ENCODE measurements at places on chromosomes 11 and 22.

GRCh38 chr11:106551744-106552673 lies 466.3 kb downstream of the GUCY1A2 start:
- no peak for DNase-seq

DNA sequence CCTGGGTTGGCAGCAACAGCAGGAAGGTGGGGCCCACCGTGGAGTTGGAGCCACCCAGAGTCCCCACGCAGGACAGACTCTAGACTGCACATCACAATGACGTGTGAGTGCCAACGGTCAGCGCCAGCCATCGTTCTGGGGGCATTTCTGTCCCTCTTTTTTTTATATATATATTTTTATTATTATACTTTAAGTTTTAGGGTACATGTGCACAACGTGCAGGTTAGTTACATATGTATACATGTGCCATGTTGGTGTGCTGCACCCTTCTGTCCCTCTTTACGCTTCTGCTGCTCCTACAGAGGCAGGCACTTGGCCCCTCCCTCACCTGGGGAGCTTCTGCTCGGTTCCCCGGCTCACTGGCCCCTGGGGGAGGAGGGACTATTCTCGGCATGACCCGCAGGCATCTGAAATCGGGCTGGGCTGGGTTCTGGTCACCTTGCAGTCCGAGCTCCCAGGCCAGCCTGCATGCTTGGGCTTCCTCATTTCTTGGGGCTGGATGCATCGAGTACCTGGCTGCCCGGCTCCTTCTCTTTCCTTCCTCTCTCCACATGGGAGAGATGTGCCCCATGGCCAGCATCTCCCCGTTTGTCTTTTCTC lies 787.4 kb downstream of the TBC1D22A start:
- no peak for DNase-seq

DNA sequence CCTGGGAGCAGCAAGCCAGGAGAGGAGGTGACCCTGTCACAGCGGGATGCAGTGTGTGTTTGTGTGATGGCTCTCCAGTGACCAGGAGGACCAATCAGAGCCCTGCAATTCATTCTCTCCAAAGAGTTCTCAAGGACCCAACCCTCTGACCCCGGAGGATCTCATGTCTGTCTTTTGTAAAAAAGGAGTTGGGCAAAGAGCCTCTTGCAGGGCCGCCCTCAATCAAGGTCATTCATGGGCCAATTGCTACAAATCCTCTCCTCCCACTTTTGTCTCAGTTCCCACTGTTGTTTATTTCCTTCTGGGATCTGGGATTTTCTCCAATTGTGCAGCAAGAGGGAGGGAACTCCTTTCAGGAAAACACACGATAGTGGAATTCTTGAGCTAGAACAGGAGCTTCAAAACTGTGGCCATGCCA lies 4.0 kb downstream of the TECTA start:
- no peak for DNase-seq

DNA sequence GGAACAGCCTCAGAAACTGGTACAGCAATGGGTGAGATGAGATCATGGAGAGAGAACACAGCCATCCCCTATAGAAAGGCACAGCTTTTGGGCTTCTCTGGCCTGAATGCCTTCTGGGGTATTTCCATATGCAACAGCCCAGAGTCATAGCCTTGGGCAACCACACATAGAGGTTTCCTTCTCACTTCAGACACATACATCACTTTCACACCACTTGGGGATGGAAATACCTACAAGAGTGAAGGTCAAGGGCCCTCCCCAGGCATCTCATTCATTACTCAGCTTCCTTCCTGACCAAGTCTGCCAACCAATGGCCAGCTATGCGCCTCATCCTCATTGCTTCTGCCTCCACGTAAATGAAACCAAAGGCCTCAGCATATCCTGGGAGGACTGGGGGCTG lies 17.7 kb upstream of the OLFML1 start:
- no peak for DNase-seq

- peak; percentile 23 for DNase-seq
Measured at GRCh38 chr22:39144101-39144767, 8.2 kb downstream of the CBX7 start.

DNA sequence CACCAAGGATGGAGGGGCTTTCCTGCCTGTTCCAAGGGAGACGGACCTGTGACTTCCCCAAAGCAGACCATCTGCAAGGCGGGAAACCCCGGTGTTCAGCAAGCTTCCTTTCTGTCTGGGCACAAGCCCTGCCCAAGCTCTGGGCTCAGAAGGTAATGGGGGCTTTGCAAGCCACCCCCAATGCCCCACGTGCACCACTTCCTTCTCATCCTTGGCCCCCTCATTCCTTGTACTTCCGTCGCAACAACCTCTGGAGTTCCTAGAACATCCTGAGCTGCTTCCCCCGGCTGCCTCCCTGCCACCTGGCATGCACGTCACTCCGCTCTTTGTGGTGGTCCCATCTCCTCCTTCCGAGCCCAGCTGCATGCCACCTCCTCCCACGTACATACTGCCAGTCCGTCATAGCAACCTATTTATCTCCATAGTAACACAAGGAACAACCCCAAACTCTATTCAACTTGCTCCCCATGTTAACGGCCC lies 3.9 kb downstream of the MYEOV start:
- no peak for DNase-seq

DNA sequence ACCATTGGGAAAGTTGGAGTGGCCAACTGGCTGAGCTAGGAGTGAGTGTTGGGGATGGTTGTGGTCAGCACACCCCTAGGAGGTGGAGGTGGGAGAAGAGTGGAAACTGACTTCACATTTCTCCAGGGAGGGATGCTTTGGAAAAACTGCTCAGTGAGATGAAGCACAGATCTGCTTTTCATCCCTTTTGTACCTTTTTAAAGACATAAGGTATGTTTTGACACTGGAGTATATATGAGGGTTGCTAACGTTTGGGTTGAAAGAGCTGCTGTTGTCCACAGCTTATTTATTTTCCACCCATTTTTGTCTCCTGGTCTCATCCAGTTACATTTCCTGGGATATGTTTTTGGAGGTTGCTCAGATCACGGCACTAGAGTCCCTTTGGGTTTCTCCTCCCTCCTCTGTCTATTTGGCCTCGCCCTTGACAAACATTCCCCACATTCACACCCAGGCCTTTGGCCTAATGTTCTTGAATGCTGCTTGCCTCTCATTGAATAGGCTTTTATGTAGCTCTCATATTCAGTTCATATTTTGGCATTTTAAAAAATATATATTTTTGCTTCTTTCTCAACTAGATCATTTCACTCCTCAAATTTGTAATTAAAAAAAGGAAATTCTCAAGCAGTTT lies 8.3 kb downstream of the SREBF2 start:
- no peak for DNase-seq

GRCh38 chr11:726278-727220 lies 20.5 kb downstream of the EPS8L2 start:
- peak; percentile 86 for DNase-seq

DNA sequence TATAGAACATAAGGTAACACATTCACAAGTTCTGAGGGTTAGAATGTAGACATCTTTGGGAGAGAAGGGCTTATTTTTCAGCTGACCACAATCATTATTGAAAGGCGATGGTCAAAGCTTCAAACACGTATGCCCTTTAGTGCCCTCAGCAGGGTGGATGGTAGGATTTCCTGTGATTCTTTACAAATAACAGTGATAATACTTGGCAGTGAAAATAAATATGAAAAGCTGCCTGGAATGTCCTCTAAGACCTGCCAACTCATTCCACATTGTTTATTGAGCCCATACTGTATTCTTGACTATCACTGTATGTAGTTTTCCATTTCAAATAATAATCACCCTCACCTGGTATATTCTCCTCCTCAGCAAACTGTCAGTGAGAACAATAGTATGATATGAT lies 13.7 kb upstream of the MPEG1 start:
- DNase-seq: no peak

DNA sequence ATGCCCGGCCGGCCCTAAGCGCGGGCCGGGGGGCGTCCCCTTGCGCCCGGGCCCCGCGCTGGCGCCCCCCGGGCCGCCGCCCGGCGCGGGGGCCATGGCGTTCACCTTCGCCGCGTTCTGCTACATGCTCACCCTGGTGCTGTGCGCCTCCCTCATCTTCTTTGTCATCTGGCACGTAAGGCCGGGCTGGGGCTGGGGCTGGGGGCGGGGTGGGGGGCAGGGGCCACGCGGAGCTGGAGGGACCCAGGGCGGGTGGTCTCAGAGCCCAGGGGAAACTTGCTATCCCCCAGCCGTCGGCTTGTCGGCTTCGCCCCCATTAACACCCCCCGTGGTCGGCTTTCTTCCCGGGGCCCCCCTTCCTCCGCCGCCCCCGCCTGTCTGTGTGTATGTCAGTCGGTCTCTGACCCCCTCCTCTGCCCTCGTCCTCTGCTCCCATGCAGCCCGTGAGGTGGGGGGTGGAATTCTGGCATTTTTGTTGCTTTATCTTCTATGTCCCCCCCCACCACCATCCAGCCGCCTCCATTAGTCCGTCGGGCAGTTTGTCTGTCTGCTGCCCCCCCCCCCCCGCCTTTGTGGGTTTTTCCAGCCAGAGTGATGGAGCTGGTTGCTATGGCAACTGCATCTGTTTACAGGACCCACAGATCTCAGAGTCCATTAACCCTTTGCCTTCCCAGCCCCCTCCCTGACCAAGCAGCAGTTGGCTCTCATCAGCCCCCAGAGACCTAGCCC lies 552 bp downstream of the CNIH2 start:
- DNase-seq: peak; percentile 49

- DNase-seq: peak; percentile 71
Measured at GRCh38 chr11:74388678-74389327, 9.4 kb downstream of the PGM2L1 start.

DNA sequence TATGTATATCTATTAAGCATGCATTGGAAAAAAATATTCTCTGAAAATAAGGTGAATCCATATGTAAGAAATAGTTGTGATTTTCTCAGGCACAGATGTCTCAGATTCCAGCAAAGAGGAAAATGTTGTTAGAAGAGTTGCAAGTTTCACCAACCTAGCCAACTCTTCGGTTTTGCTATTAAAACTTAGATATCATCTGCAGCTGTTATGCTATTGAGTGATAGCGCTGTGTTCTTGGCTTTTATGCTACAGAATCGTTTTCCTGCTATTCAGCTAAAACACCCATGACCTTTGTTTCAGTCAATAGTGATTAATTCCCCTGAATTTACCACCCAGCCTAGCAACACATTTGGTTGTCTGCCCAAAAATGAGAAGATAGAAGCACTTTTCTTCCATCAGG lies 795.6 kb upstream of the ANO3 start:
- no peak for DNase-seq

- no peak for DNase-seq
Measured at GRCh38 chr11:100876815-100877520, 189.9 kb downstream of the ARHGAP42 start.

DNA sequence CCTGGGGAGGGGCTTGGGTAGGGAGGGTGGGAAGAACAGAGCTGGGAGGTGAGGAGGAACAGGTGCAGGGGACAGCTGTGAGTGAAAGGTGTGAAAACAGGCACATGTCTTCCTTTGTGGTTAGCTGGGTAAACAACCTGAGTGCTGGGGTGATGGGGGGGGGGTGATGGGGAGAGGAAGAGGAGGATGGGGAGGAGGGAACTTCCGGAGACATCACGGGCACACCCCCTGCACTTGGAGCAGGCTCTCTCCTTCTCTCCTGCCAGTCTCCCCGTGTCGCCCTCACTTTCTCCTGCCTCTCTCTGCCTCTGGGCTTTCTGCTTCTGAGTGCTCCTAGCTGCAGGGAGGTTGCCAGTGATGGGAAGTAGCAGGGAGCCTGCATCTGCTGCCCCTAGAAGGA lies 8.8 kb downstream of the CXCR5 start:
- peak; percentile 92 for DNase-seq

GRCh38 chr11:67630228-67630942 lies 648 bp upstream of the NUDT8 start:
- DNase-seq: peak; percentile 100

- DNase-seq: no peak
Measured at GRCh38 chr11:100498780-100499179, 188.3 kb upstream of the ARHGAP42 start.

- no peak for DNase-seq
Measured at GRCh38 chr11:118635642-118636041, 28.2 kb downstream of the PHLDB1 start.

DNA sequence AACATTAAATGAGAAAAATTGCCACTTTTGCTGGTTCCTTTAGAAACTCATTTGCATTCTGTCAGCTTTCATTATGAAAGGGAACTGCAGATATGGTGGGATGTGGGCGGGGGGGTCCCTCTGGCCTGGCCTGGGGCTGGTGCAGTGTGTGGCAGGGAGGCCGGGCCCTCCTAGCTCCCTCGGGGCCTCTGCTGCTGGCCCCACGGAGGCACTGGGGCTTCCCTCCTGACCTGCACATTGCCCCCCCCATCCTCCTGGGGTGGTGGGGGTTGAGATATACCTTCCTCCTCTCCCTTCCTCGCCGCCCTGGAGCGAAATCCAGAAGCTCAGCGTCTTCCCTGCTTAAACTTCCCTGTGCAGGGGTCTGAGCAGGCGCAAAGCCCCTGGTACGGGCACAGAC lies 1005.9 kb downstream of the BRD1 start:
- DNase-seq: no peak

- no peak for DNase-seq
Measured at GRCh38 chr11:44101098-44101497, 5.6 kb downstream of the EXT2 start.

DNA sequence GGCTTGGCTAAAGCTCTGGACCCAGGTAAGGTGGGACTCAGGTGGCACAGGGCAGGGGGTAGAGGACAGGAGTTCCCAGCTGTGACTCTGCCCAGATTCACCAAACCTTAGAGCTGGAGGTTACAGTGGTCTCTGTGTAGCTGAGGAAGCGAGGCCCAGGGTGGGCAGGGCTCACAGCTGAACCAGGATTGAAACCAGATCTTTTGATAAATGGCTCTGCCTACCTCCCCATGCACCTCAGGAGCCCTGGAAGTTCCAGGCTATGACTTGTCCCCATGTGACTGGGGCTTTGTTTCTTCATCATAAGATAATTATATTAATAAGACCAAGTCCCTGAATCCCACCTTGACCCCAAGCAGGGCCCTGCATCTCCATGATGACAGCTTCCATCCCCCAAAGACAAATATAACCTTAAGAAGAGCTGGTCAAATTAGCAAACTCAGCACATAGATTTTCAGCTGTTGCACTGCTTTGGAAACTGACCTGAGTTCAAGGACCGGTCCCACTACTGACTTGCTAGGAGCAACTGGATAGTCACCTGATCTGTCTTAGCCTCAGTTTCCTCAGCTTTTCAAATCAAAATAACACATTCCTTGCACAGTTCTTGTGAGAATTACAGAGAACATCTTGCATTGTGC lies 21.3 kb upstream of the TSKU start:
- no peak for DNase-seq

GRCh38 chr11:28114731-28115130 lies 6.5 kb downstream of the METTL15 start:
- no peak for DNase-seq

- DNase-seq: no peak
Measured at GRCh38 chr11:57353446-57353845, 15.3 kb downstream of the P2RX3 start.

GRCh38 chr11:114167355-114167754 lies 107.8 kb downstream of the ZBTB16 start:
- DNase-seq: no peak

GRCh38 chr11:32643526-32643925 lies 59.9 kb downstream of the EIF3M start:
- no peak for DNase-seq

DNA sequence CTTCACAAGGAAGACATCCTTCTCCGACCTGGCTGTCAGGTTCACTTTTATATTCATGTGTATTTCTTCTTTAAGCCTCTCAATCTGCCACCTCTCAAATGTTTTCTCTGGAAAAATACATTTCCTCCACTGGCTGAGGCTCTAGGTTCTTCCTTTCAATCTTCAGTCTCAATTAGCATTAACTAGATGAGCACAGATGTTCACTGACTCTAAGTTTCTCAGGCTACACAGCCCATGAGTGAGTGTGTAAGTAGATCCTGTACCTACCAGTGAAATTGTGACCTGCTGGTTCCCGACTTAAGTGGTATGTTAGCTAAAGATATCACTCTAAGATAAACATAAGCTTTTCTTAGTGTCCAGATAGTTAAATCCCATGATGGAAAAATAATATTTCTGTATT lies 206.9 kb downstream of the ADAMTS15 start:
- no peak for DNase-seq

All from NCI-H146 (cell line).